Right cardiac atrium (tissue), 5 donors: ENCODE measurements at places on chromosomes 5 and 9. TPM values are rescaled to one million over a fixed set of nuclear protein-coding genes. Genes with fewer than 3 reads are reported as not detected.

FEM1C gene
- polyA plus RNA-seq = 8.4 TPM

AMACR gene
- polyA plus RNA-seq = 14.6 TPM

FBP2 gene
- polyA plus RNA-seq = not detected

CDC14B gene
- 5.9 TPM for polyA plus RNA-seq

EDIL3 gene
- 5.4 TPM for polyA plus RNA-seq

DNA sequence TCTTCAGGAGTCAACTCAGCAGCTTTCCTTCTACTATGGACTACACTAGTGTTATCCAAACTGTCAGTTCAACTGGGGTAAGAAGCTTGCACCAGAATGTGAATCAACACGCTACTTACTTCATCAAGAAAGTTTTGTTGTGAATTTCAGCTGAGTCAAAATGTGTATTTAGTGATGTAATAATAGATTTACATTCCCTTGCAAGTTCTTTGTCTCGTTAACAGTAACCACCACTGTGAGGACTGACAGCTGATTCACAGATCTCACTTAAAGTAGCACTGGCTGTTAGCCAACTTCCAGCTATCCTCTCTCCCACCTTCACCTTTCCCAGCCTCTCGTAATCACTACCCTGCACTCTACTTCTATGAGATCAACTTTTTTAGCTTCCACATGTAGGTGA lies 445.3 kb downstream of the NTRK2 start:
- DNase-seq = no peak

GRCh38 chr9:95079461-95079860 lies 238.0 kb downstream of the FANCC start:
- no peak for DNase-seq

GRCh38 chr9:79615038-79615437 lies 43.3 kb downstream of the TLE4 start:
- no peak for DNase-seq

DNA sequence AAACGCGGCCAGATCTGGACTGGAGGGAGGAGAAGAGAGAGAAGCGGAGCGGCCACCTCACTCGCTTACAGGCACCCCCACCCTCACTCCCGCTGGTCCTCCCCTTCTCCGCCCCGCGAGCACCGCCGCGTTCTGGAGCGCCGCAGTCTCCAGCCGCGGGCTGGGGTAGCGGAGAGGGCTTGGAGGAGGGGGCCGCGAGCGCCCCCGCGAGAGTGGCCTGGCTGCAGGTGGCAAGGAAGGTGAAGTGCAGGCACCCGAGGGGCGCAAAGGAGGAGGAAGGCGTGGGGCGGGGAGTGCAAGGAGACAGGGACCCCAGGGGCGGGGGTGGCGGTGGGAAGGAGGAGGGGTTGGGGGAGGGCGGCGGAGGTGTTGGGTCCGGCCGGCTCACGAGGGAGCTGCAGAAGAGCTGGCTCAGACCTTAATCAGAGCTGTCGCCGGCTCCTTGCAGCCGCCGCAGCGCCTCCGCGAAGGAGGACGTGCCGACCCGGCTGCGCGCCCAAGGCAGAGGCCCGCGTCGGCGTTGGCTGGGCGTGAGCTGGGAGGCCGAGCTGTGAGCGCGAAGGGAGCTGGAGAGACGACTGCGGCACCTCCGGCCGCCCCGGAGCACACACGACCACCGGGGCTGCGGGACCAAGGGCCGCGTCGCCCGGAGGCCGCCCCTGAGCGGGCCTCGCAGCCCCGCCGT lies at the start of gene DMRT3:
DMRT3 (plus strand) TSS at position 398 of the 685 bp plus-strand sequence. CDS start 347 bp downstream, outside the sequence.
- no peak for DNase-seq
